Lower leg skin (tissue), 4 donors: ENCODE measurements at places on chromosomes 5 and 9. TPM values are rescaled to one million over a fixed set of nuclear protein-coding genes. Genes with fewer than 3 reads are reported as not detected.

Gene AK8
- total RNA-seq = 1.4 TPM

Gene CER1
- total RNA-seq = not detected

Gene ADAMTSL1
- total RNA-seq = 1.2 TPM

Gene PCDHGA2
- 1.9 TPM for total RNA-seq

Gene PROB1
- 0.32 TPM for total RNA-seq

Gene CTXN3
- not detected for total RNA-seq

Gene TSLP
- total RNA-seq = 0.64 TPM

Gene ADAMTS13
- 1.9 TPM for total RNA-seq

Gene PTGDS
- total RNA-seq = 10.2 TPM

Gene VAV2
- 6.9 TPM for total RNA-seq

Gene SLC46A2
- 62.6 TPM for total RNA-seq

Gene IFNA13
- not detected for total RNA-seq

Gene GZMA
- total RNA-seq = not detected

Gene ZBTB43
- total RNA-seq = 27.3 TPM

Gene TXNDC15
- total RNA-seq = 55.4 TPM

Gene NXNL2
- 0.44 TPM for total RNA-seq

Gene UBE2D2
- total RNA-seq = 89.1 TPM

Gene NUTM2F
- total RNA-seq = not detected

Gene DRD1
- 0.23 TPM for total RNA-seq

Gene CBY3
- not detected for total RNA-seq

Gene FOXI1
- 4.6 TPM for total RNA-seq
